ENCODE measurements at places on chromosomes 1 and 21.

DNA sequence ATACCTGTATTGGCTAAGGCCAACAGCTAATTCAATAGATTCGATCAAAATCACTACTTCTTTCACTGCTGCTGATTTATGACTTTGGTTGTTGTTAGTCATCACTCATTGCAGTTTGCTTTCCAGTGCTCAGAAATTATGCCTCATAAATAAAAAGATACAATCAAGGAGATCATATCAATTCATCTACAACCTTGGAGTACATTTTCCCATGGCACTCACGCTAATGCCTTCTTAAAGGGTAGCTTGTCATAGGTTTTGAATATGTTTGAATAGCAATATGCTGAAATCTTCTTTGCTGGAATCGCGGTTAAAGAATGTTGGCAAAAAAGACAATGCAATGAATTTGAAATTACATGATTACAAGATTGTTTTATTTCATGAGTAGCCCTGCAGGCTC is 89.9 kb downstream of the KCTD3 start:
- no peak for DNase-seq

DNA sequence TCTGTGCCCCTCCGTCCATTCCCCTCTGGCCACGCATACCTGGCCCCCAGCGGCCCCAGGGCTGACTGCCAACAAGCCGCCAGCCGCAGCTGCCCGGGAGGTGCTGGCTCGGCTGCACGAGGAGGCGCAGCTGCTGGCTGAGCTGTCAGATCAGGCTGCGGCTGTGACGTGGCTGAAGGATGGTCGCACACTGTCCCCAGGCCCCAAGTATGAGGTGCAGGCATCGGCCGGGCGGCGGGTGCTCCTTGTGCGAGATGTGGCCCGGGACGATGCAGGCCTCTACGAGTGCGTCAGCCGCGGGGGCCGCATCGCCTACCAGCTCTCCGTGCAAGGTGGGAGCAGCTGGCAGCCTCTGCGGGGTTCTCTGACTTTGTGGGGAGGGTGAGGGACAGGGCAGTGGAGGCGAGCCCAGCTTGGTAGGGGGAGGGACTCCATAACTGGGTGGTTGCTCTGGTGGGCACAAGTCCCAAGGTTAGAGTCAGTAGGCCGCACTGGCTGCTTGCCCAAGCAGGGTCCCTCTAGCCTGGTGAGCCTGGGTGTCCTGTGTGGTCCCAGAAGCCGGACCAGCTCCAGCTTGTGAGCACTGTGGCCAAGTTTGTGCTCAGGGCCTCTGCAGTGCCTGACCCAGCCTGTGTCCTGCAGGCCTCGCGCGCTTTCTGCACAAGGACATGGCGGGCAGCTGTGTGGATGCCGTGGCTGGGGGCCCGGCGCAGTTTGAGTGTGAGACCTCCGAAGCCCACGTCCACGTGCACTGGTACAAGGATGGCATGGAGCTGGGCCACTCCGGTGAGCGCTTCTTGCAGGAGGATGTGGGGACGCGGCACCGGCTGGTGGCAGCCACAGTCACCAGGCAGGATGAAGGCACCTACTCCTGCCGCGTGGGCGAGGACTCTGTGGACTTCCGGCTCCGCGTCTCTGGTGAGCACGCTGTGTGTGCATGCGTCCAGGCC is 8.8 kb downstream of the OBSCN start:
- DNase-seq: no peak

GRCh38 chr1:40042341-40042740 is 1.8 kb downstream of the CAP1 start:
- no peak for DNase-seq

GRCh38 chr1:91803123-91803522 is 82.8 kb downstream of the TGFBR3 start:
- DNase-seq: no peak

DNA sequence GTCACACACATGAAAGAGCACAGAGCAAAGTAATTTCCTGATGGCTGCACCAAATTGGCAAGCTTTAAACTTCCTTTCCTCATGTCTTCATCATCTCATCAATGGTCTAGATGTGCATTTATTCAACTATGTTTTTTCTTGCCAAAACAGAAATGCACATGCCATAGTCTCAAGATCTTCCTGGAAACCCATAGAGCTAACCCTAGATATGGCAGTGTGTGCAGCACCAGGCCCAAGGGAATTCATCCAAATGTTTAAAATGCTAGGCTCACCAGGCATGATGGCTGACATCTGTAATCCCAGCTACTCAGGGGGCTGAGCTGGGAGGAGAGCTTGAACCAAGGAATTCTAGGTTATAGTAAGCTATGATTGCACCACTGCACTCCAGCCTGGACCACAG is 31.2 kb upstream of the PALMD start:
- DNase-seq: no peak

Data from naive thymus-derived CD8-positive, alpha-beta T cell (primary cell).